Fibroblast of skin of abdomen (primary cell): ENCODE measurements at places on chromosomes 12 and 14.

DNA sequence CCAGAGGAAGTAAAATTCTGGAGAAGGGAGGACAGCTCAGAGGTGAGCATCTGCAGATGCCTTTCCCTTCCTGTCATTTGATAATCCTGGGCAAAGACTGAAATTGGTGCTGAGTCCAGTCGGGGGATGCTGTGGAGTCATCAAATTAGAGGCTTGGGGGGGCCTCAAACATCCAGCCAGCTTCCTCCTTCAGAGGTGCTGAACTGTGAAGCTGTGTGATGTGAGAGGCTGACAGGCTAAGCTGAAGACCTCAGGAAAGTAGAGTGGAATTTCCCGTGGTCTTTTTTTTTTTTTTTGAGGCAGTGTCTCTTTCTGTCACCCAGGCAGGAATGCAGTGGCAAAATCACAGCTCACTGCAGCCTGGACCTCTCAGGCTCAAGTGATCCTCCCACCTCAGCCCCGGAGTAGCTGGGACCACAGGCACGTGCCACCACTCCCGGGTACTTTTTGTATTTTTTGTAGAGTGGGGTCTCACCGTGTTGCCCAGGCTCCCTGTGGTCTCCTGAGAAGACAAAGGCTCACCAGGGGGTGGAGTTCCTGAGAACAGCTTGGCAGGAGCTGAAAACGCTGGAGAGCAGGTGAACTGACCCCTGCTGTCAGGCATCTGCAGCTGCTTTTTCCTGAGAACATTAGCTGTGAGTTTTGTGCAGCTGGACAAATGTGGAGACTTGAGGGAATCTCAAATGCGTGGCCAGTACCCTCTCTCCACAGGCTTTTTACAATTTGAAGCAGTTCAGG, 6.1 kb upstream of the TCL1B start:
- no peak for DNase-seq

DNA sequence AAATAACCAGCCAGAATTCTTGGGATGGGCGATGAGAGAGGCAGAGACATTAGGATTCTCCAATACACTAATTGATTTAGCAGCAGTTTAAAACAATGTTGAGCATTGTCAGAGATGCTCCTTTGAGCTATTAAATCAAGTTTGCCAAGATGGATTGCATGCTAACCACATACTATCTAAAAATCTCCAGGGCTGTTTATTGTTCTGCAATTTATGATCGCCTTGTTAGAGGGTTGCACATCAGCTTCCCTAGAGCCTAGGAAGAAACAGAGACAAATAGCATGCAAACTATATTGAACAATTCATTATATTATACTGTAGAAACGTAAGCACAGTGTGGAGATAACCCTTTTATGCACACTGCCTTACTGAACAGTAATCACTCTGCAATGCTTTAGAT, 599.9 kb downstream of the SOX5 start:
- no peak for DNase-seq

DNA sequence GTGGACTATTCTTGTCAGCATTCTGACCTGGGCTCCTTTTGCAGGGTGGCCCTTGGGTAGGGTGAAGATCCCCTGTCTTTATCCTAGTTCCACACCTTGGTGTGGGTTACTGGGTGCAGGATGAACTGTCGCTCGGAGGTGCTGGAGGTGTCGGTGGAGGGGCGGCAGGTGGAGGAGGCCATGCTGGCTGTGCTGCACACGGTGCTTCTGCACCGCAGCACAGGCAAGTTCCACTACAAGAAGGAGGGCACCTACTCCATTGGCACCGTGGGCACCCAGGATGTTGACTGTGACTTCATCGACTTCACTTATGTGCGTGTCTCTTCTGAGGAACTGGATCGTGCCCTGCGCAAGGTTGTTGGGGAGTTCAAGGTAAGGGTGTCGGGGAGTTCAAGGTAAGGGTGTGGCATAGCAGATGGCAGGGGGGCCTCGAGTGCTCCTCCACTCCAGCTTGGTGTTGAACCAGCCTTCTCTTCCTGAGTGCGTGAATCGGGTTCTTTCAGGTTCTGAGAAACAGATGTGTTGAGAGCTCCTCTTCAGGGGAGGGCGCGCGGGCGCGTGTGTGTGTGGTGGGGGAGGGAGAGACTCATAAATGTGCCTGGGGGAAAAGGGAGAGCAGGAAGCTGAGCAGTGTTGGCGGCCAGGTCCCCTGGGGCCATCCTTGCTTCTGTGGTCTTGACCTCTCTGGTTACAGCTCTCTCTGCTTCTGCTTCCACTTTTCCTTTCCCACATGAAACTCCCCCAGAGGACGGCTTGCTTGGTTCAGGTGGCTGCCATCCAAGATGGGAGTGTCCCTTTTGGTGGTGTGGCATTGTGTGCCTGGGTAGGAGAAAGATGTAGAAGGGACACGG, 4.0 kb downstream of the ATG101 start:
- peak; percentile 40 for DNase-seq

DNA sequence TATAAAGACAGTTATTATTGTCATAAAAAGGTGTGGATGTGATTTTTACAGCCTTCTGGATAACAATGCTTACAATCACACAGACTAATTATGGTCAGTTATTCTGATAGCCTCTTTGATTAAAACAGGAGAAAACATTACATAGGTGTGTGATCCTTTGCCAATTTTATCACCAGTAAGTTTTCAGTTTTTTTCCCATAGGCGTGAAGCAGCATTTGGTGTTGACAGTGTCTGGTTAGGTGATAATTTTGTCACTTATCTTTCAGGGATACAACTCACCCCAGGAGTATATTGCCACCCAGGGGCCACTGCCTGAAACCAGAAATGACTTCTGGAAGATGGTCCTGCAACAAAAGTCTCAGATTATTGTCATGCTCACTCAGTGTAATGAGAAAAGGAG, 208.8 kb downstream of the EPS8 start:
- no peak for DNase-seq

DNA sequence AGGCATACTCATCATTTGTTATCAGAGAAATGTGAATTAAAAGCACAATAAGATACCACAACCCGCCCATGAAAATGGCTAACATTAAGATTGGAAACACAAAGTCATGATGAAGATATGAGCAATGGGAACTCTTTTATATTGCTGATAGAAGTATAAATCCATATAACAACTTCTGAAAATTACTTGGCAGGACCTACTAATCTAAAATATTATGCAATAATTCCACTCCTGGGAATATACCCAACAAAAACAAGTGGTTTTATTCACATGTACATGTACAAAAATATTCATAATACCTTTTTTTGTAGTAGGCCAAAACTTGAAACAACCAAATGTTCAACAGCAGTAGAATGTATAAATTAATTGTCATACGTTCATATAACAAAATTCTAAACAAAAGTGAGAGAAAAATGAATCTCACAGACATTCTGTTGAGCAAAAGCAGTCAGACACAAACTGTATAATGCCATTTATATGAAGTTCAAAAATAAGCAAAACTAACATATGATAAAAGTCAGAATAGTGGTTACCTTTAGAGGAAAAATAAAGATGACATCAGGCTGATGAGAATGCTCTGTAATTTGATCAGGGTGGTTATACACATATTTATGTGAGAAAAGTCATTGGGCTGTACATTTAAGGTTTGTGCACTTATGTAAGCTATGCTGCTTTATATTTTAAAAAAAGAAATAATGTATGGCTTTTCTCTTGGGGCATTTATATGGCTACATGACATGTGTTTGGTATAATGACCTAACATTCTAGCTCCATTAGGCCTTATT, 309.2 kb upstream of the KITLG start:
- DNase-seq, result peak; percentile 50

GRCh38 chr14:72743626-72744025, 150.3 kb downstream of the DPF3 start:
- no peak for DNase-seq

DNA sequence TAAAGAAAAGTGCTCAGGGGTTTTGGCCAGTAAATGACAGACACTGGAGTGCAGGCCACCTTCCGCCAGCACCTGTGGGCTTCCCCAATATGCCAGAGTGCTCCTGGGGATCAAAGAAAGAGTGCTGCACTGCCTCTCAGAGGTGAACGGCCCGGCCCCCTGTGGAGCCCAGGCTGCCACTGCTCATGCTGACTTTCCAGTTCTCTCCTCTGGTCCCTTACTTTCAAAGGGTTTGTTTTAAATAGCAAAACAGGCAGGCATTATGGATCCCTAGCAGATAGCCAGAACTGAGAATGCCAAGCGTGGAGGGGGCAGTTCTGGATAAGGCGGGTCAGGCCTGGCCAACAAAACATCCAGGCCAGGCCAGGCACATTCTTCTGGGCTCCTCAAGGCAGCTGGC, 59.6 kb downstream of the MDM2 start:
- no peak for DNase-seq

DNA sequence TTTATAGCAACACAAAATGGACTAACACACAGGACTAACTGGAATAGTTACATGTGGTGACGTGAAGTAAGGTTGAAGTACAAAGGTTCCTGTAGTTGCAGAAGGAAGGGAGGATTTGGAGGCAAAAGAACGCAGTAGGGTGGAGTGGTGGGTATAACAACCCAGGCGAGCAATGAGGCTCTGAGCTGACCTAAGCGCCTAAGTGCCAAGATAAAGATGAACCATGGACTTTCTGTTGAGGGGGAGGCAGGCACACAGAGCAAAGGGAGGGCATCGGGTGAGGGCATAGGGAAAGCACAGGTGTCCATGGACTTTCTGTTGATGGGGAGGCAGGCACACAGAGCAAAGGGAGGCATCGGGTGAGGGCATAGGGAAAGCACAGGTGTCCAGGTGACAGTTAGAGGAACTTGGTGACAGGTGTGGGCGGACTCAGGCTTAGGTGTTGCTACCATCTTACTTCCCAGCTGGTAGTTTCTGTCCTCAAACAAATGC, 15.2 kb downstream of the SCNN1A start:
- DNase-seq, result no peak

- no peak for DNase-seq
These were observed 1.1 kb downstream of the ATP5F1B start for GRCh38 chr12:56644654-56645053.

- no peak for DNase-seq
These were observed 9.2 kb downstream of the NOS1 start for GRCh38 chr12:117352206-117352605.

DNA sequence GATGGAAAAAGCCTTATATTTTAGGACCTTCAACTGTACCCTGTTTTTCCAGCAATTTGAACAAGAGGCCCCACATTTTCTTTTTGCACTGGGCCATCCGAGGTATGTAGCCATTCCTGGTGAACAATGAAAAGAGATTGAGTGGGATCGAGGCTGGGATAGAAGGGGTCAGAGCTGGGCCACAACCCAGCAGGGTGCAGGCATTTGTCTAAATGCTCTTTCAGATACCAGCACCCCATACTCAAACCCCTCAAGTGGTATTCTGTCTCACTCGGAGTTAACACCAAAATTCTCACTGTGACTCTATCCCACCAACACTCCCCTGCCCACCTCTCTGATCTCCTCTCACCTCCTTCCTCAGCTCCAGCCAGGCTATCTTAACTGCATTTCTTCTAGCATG, 26.8 kb downstream of the DUSP6 start:
- DNase-seq, result no peak

- DNase-seq, result no peak
These were observed 60.3 kb downstream of the IPO8 start for GRCh38 chr12:30635385-30635784.

DNA sequence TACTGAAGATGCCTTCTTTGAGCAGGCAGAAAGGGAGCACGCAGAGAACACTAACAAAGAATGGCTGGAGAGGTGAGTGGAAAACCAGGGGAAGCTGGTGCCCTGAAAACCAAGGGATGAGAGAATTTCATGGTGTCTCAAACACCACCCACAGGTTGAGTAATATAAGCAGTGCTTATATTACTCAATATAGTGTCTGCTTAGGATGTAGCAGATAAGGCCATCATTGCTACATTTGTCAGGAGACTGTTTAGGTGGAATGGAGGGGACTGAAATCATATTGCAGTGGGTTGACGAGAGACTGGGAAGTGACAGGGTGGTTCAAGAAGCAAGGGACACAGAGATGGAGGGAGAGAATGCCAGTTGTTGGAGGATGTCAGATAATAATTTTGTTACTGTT, 20.6 kb downstream of the PKP2 start:
- no peak for DNase-seq

DNA sequence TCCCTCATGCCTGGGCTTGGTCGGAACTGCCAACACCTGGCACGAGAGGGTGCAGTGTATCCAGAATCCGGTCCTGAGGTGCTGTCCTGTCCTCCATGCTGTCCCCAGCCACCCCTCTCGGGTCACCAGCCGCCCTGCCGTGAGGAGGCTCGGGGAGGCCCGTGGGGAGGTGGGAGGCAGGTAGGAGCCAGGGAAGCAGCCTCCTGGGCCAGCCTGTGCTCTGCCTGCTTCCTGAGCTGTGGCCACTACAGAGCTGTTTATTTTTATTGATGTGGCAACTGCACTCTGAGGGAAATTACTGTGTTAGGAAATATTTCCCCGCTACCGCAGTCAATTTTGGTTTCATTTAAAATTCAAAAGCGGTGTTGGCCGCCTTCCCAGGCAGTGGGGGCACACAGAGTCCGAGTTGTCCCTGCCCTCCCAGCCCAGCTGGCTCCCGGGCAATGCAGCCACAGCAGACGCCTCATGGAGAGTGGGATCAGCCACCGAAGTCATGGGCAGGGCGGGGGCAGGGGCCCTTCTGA, 18.3 kb downstream of the NOC4L start:
- DNase-seq, result peak; percentile 63

DNA sequence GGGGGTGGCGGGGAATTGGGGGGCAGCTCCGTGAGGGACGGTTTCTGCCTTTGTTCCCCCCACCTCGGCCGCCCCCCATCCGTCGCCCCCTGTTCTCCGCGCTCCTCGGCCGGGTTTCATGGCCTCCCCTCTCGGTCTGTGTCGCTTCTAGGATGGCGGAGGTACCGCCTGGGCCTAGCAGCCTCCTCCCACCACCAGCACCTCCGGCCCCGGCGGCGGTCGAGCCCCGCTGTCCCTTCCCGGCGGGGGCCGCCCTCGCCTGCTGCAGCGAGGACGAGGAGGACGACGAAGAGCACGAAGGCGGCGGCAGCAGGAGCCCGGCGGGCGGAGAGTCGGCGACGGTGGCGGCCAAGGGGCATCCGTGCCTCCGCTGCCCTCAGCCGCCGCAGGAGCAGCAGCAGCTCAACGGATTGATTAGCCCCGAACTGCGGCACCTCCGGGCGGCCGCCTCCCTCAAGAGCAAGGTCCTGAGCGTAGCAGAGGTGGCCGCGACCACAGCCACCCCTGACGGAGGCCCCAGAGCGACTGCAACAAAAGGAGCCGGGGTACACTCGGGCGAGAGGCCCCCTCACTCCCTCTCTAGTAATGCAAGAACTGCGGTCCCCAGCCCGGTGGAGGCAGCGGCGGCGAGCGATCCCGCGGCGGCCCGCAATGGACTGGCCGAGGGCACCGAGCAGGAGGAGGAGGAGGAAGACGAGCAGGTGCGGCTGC, 575 bp downstream of the NAA30 start:
- DNase-seq, result peak; percentile 16

DNA sequence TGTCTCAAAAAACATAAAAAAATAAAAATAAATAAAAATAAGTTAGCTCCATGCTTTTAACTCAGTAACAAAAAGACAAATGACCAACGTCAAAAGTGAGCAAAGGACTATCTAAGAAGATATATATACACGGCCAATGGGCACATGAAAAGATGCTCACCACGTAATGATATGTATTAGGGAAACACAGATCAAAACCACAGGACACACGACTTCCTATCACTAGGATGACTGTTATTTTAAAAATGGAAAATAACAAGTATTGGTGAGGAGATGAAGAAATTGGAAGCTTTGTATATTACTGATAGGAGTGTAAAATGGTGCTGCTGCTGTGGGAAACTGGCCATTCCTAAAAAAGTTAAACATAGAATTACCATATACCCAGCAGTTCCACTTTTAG, 20.2 kb upstream of the P2RX7 start:
- DNase-seq, result no peak
